ENCODE measurements at places on chromosomes 12 and 14.

GRCh38 chr12:462936-463705, 3.4 kb downstream of the B4GALNT3 start:
- DNase-seq: no peak

DNA sequence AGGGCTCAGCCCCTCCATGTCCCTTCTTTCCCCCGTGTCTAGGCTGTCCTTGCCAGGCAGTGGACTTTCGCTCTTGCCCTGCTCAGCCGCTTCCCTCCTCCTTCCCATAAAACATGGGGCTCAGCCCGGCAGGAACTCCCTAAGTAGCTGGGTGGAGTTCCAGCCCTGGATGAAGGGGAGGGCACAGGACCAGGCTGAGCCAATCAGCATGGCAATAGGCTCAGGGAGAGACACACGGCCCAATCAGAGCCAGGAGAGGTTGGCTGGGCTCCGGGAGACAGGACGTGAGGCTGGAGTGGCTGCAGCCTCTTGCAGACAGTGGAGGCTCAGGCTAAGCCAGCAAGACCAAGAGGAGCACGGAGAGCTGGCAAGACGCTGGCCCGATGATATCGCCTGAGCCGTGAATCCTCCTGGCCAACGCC, 54.3 kb downstream of the GALNT9 start:
- DNase-seq: no peak

GRCh38 chr12:15274561-15274967, 47.7 kb upstream of the PTPRO start:
- no peak for DNase-seq

GRCh38 chr12:114012744-114013431, 46.8 kb upstream of the RBM19 start:
- no peak for DNase-seq

- no peak for DNase-seq
Observed at GRCh38 chr12:18849080-18849479, 111.2 kb downstream of the CAPZA3 start.

DNA sequence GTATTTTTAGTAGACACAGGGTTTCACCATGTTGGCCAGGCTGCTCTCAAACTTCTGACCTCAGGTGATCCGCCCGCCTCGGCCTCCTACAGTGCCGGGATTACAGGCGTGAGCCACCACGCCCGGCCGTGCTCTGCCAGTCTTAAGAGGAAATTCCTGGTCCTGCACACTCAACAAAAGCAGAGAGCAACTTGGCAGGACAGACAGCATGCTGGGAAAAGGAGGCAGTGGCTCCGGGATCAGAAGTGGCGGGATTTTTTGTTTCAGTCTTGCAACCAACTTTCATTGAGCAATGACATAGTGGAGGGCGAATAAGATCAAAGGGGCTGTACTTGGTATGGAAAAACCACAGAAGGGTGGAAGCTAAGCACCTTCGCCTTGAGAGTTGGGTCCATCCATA, 2.1 kb downstream of the CKAP4 start:
- no peak for DNase-seq

- no peak for DNase-seq
Observed at GRCh38 chr14:25861406-25861805, 736.4 kb downstream of the NOVA1 start.

All from stimulated activated CD4-positive, alpha-beta T cell treated with anti-CD3 and anti-CD28 coated beads, Interleukin-4, amount 100 ng/mL, for 4 hours (primary cell).